ENCODE measurements at places on chromosomes 11 and 22. TPM values are rescaled to one million over a fixed set of nuclear protein-coding genes. Genes with fewer than 3 reads are reported as not detected.

DNA sequence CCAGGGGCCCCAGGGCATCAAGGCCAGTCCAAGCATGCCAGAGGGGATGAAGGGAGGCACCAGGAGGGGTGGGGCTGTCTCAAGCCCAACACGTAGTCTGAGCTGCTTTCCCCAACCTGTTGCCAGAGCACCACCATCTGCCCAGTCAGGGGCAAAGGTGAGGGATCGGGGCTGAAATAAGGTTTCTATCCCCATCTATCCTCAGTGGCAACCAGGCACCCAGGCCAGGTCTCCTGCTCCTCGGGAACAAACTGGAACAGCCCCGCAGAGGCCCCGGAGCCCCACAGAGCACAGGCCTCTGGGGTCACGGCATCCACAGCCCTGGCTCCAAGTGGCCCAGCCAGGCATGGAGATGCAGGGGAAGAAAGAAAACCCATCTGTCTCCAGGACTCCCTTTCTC is 19.3 kb downstream of the STARD10 start:
- DNase-seq, result no peak

DNA sequence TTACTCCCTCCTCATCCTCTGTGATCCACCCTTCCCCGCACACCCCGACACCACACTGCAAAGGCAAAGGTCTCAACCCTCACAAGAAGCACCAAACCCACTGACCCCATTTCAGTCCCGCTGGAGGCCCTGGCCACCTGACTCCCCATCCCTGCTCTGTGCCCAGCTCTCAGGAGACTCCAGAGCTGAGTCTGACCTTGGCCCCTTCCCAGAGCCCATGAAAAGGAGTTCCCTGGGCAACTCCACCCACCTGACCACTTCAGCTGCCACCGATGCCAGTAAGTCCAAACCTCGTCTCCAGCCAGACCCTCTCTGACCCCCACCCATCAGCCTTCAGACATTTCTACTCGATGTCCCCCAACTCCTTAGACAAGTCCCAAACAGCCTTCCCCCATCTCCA is 45.5 kb downstream of the ARRB1 start:
- DNase-seq, result no peak

DNA sequence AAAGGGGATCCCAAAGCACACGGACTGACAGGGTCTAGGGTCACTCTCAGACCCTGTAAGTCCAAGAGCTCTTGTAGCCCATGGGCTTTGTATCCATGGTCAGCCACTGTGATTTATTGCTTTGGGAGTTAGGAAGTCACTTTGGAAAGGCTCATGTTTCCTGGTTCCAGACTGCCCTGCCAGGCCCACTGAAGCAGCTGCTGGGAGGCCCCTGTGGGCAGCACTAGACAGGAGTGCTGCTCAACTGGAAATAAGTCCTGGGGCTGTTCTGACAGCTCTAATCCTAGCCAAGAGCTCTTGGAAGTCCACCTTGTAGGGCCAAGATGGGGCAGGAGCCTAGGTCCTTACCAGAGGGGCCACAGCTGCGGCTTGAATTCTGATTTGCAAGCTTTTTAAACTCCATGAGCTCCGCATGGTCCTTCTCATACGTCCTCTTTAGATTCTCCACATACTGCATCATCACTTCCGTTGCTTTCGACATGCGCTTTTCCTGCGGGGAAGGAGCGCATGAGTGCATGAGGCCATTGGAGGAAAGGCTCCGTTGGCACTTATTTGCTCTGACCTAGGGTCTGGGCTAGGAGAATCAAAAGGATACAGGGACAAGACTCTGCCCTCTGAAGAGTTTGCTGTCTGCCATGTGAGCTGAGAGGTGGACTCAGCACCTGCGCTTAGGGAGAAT is 32.2 kb upstream of the LYVE1 start:
- no peak for DNase-seq

- no peak for DNase-seq
Measured at GRCh38 chr11:126189109-126189929, 22.1 kb downstream of the RPUSD4 start.

DNA sequence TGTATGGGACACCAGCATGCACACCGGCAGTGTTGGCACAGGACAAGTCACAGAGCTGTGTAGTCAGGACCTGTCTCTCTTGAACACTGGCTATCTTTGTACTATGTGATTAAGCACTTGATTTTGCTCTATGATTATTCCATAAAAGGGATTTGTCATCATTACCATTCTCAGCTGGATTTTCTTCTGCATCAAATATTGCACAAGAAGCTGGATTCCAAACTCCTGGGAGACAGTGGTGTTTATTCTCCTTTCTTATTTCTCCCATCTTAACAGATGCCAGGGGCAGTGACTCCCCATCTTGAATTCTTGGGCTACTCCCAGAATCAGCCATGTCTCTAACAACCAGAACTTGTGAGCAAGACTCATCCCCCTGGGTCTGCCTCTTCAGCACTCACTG is 62.5 kb upstream of the GNAZ start:
- DNase-seq, result no peak

Gene DCHS1
- 0.05 TPM for polyA plus RNA-seq

Gene SLC1A2
- not detected for polyA plus RNA-seq

Gene LRRC10B
- polyA plus RNA-seq, result 0.05 TPM

GRCh38 chr11:110318638-110319404 is 22.4 kb upstream of the RDX start:
- DNase-seq, result no peak

Gene BBOX1
- polyA plus RNA-seq, result 0.37 TPM

GRCh38 chr11:69604055-69604454 is 36.9 kb upstream of the CCND1 start:
- DNase-seq, result no peak

Gene KIRREL3
- polyA plus RNA-seq, result 0.31 TPM
